ENCODE measurements at places on chromosomes 1 and 21.

GRCh38 chr1:202161151-202162046 lies 997 bp upstream of the PTPN7 start:
- DNase-seq = no peak

DNA sequence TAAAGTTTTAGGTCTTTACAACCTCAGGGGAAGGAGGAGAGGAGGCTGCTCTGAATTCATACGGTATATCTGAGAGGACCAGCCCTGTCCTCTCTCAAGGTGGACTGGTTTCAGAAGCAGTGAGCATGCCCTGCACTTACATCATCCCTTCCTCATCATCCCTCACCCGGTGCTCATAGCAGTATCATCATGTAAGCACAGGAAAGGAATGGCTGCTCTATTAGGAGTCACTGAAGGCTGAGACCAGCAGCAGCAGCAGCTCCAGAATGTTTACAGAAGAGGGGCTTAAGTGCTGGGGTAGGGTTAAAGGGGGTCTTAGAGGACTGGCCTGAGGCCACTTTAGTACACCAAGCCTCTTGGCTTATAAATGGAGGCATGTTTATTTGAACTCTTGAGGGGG lies 185.9 kb downstream of the AK5 start:
- no peak for DNase-seq

GRCh38 chr1:20447794-20448193 lies 38.2 kb downstream of the CAMK2N1 start:
- DNase-seq = no peak

- no peak for DNase-seq
Measured at GRCh38 chr1:68470388-68470970, 20.7 kb upstream of the RPE65 start.

- DNase-seq = no peak
Measured at GRCh38 chr1:201763455-201764140, 65.4 kb upstream of the IPO9 start.

GRCh38 chr1:64854674-64855073 lies 109.8 kb downstream of the RAVER2 start:
- DNase-seq = no peak

DNA sequence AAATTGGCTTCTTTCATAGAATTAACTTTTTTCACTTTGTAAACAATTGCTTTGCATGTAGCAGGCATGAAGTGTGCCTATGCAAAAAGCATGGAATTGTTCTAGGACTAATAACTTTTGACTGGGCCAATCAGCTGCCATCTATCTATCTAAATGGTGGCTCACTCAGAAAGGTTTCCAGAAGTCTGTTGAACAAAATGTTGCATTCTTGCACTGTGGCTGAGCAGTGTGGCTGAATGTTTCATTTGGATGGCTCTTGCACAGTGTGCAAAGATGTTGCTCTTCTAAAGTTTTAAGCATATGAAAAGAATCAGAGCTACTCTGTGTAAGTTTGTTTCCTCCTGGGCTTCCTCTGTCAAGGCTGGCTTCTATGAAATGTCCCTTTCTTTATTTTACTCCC lies 213.5 kb downstream of the KCTD3 start:
- no peak for DNase-seq

DNA sequence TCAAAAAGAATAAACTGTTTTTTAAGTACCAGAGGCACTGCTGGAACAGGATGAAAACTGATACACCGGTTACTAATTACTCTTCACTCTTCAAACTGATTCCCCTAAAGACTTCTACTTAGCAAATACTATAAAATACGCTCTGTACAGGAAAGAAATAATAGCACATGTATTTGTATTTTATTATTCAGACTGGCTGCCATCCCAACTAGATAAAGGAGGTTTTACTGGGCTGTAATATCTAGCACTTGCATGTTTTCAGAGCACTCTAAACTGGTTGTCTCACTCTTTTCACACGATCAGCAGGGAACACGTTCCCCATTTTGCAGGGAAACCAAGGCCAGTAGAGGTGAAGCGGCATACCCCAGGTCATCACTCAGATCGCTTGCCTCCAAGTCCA lies 9.2 kb downstream of the SMIM12 start:
- DNase-seq = no peak

GRCh38 chr1:157961805-157962762 lies 31.4 kb upstream of the KIRREL1 start:
- DNase-seq = no peak

- no peak for DNase-seq
Measured at GRCh38 chr1:53507116-53507820, 48.1 kb downstream of the DMRTB1 start.

DNA sequence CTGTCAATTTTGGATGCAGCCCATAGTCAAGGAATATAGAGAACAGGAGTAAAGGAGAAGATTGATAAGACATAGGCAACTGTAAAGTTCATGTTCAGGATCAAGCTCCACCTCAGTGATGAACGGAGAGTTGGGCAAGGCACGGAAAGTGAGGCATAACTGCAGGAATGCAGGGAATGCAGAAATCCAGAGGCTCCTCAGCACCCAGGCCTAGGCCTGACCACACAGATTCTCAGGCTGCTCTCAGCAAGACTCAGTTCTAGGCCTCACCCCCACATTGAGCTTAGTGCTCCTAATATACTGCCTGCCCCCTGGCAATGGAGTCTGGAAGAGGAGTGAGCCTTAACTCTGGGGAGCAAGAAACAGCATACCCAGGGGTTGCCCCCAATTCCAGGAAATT lies 36.3 kb upstream of the S1PR1 start:
- peak; percentile 83 for DNase-seq

DNA sequence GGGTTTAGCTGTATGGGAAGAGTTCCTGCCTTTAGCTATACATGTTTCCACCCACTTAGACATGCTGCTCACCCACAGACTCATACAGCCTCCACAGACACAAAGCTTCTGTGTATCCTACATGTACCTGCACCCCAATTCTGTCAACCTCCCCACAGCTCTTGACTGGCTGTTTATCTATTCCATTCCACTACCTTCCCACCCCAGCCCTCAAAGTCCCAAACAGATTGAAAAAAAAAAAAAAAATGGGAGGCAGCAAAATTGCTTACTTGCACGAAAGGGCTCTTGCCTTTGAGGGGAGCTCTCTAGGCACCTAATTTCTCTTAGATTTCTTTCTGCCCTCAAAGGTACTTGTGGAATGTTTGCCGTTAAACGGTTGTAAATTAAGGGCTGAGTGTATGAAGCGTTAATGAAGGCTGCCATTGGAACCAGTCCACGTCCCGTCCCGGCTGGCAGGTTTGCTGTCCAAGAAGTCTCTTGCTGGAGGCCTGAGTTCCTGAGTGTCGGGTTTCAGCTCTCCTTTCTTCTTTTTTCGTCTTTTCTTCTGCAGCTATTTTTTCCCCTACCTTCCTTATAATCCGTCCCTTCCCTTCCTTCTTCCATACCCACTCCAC lies 43.6 kb downstream of the PBX1 start:
- DNase-seq = peak; percentile 51

GRCh38 chr1:41827991-41828570 lies 90.6 kb downstream of the HIVEP3 start:
- DNase-seq = no peak

GRCh38 chr1:31203215-31203614 lies 36.5 kb downstream of the NKAIN1 start:
- no peak for DNase-seq
